ENCODE measurements at places on chromosomes 11 and 22.

GRCh38 chr11:1178906-1179305 is 21.2 kb downstream of the MUC5AC start:
- DNase-seq = no peak

DNA sequence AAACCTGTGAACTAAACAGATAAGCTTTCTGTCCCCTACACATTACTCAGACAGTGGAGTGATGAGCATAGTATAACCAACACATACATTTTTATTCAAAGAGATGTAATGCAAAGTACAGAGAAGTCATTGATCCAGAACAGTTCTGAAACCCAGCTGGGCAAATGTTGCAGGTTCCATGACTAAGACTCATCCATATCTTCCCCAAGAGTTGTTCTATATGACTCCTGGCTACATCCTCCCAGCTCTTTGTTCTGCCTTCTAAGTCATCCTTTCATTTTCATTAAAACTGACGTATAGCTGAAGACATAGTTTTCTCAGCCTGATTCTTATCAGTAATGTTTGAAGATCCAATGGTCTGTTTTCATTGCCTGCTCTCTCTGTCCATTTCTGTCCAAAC is 47.3 kb downstream of the PLAAT5 start:
- DNase-seq = no peak

DNA sequence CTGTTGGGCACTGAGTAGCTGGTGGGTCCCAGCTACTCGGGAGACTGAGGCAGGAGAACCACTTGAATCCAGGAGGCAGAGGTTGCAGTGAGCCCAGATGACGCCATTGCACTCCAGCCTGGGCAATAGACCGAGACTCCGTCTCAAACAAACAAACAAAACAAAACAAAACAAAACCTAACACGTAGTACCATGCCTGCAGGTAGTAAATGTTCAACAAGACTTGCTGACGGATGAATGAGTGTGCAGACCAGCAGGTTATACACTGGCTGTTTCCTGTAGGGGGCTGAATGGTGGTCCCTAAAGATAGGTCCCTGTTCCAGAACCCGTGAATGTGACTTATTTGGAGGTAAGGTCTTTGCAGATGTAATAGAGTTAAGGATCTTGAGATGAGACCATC is 12.8 kb upstream of the MRGPRD start:
- DNase-seq = no peak

GRCh38 chr11:61873588-61874376 is 17.6 kb downstream of the FADS3 start:
- DNase-seq = no peak

GRCh38 chr11:32033491-32033890 is 57.4 kb upstream of the RCN1 start:
- no peak for DNase-seq

GRCh38 chr11:24226606-24227005 is 270.2 kb upstream of the LUZP2 start:
- DNase-seq = no peak

GRCh38 chr11:106280036-106280435 is 202.6 kb downstream of the AASDHPPT start:
- no peak for DNase-seq

DNA sequence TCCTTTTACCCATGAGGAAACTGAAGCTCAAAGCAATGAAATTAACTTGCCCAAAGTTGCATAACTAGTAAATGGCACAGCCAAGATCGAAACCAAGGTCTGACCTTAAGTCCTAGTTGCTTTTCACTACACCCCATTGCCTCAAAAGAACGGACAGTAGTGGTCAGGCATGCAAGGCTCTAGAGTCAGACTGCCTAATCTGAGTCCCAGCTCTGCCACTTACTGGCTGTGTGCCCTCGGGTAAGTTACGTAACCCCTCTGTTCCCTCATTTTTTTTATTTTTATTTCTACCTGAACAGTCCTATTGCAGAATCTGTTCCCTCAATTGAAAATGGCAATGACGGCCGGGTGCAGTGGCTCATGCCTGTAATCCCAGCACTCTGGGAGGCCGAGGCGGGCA is 9.6 kb downstream of the CYB561A3 start:
- DNase-seq = no peak

- no peak for DNase-seq
Measured at GRCh38 chr11:16609769-16610168, 128.7 kb upstream of the C11orf58 start.

DNA sequence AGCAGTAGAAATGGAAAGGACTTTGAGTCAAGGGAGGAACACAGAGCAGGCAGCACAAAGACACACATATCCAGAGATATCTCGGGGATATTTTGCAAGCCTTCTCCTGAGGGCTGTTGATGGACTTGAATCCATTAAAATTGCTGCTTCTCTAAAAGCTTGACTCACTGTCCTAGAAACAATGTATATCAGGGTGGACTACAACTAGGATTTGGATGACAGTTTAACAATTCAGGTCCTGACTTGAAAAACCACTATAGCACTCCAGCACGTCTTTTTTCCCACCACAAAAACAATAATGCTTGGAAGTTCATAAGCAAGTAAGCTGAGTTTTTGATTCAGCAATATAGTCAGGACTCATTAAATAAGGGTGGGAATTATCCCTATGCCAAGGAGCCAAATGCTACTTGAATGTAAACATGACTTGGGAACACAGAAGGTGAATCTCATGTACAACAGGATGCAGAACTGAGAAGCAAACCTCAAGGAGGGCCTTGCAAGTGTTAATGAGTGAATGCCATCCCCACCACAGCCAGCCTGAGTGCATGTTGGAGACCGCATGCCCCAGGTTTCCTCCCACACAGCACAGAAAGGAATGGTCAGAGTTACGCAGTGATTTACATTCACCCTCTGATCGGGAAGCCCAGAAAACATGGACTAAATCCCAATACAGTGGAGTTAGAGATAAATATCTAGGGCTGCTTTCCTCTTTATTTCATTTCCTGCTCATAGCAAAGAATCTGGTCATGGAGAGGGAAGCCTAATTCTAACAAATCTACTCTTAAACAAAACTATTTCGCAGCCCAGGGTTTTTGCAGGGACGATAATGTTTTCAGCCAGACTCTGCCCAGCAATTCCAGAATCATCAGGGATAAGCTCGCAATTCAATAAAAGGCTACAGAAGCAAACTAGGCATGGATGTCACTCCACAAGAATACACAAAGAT is 98.4 kb upstream of the OR9G4 start:
- DNase-seq = no peak

DNA sequence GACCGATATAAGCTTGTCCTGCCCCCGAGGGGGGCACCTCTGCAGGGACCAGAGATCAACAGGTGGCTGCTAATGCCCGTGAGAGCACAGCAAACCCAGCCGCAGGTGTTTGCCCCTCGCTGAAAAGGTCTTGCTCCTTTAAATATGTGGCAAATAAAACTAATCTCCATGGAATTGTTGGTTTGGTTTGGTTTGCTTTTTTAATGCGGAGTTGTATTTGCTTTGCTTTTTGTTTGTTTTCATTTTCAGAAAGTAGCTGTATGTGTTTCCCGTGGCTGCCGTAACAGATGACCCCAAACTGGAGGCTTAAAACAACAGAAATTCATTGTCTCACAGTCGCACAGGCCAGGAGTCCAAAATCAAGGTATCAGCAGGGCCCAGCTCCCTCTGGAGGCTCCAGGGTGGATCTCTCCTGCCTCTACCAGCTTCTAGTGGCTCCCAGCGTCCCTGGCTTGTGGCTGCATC is 93.0 kb downstream of the CELSR1 start:
- no peak for DNase-seq

GRCh38 chr11:30478923-30479322 is 107.2 kb downstream of the MPPED2 start:
- no peak for DNase-seq

DNA sequence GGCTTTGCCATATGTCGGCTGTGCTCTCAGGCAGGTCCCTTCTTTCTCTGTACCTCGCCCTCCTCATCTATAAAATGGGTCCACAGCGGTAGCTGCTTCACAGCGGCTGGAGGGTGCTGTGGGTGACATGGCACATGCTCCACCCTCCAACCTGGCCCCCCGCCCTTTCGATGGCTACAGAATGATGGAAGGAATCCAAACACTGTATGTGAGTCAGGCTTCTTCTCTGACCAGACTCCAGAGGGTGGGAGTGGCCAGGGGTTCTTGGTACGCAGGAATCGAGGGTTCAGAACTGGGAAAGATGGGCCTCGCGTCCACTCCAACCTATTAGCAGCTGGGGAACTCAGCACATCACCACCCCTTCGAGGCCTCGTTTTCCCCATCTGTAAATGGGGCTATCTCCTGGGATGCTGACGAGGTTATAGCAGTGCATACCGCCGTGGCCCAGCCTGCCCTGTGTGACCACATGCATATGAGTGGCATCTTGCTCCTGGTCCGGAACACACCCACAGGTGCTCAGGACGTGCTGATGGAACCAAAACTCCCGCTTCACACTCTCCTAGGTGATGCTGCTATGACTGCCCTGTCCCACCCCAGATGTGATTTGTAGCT is 26.4 kb downstream of the MN1 start:
- DNase-seq = no peak

DNA sequence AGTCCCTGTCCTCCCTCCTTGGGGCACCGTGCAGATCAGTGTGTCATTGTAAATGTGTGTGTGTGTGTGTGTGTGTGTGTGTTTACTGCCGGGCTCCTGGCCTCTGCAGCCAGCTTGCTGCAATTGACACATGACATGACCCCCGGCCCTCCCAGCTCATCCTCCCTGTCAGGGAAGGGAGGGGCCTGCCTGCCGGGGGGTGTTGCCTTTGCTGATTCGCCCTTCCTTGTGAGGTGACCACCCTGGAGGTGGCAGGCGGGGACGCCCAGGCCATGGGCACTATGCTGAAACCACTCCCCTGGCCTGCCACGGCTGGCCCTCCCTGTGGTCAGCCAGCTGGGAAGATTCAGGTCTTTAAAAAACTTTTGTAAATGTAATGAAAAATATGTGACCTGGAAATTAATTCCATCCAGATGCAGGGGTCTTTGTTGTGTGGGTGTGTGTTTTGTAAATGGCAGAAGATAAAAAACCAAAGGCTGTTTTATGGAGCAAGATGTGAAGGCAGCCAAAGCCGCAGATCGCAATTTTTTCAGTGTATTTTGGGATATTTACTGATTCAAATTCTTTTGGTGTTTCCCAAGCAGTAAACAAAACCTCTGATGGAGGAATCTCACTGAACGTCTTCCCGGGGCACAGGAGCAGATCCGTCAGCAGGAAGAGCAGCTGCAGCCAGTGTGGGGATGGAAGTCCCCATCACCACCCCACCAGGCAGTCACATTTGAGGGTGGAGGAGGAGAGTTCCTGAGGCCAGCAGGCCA is 23.2 kb downstream of the SHISAL1 start:
- no peak for DNase-seq
